KG1 (cell line): ENCODE measurements at places on chromosomes 3 and 15.

GRCh38 chr3:66481071-66482017, 19.5 kb downstream of the LRIG1 start:
- DNase-seq, result no peak

- DNase-seq, result no peak
These were observed 53.8 kb downstream of the LRRK1 start for GRCh38 chr15:100972975-100973350.

DNA sequence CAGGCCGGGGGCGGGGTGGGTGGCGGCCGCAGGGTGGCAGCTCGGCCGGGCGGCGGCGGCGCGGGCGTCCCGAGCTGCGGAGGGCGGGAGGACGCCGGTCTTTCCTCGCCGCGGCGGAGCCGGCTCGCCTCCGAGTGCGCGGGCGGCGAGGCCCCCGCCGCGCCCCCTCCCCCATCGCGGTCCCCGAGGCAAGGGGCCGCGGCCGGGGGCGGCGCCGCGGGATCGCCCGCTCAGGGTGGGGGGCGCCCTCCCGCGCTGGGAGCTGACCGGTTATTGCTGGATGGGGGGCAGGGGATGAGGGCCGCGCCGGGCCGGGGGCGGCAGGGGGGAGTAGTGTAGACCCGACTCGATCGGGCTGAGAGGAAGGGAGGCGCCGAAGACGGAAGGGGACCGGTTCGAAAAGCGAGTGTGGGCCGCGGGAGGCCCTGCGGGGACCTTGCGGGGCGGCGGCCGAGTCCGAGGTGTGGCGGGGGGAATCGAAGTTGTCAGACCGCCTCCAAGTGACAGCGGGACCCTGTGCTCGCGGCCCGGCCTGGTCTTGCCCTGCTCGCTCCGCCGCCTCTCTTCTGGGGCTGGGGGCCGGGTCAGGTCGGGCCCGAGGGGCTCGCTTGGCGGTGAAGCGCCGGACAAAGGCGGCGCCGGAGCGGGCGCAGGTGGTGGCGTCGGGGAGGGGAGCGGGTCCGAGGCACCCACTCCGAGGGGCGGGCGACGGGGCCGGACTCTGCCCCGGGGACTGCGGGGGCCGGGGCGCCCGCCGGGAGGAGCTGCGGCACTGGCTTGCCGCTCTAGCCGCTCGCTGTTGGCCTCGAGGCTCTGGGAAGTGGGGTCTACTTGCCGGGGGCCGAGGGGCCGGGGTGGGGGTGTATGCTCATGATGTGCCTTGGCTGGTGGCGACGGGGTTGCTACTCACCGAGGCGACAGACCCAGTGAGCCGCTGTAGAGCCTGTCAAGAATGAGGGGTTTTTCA, 1.1 kb downstream of the BAHD1 start:
- DNase-seq, result no peak

- no peak for DNase-seq
These were observed 1076.8 kb downstream of the TUSC7 start for GRCh38 chr3:117786349-117786748.

GRCh38 chr3:184338511-184338945, 1.1 kb downstream of the FAM131A start:
- no peak for DNase-seq

DNA sequence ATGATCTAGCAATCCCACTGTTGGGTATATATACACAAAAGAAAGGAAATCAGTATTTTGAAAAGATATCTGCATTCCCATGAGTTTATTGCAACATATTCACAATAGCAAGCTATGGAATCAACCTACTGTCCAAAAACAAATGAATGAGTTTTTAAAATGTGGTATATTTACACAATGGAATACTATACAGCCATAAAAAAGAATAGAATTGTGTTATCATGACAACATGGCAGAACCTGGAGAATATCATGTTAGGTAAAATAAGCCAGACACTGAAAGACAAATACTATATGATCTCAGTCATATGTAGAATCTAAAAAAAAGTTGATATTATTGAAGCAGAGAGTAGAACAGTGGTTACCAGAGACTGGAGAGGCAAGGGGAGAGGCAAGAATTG, 732.6 kb downstream of the MCTP2 start:
- DNase-seq, result no peak

DNA sequence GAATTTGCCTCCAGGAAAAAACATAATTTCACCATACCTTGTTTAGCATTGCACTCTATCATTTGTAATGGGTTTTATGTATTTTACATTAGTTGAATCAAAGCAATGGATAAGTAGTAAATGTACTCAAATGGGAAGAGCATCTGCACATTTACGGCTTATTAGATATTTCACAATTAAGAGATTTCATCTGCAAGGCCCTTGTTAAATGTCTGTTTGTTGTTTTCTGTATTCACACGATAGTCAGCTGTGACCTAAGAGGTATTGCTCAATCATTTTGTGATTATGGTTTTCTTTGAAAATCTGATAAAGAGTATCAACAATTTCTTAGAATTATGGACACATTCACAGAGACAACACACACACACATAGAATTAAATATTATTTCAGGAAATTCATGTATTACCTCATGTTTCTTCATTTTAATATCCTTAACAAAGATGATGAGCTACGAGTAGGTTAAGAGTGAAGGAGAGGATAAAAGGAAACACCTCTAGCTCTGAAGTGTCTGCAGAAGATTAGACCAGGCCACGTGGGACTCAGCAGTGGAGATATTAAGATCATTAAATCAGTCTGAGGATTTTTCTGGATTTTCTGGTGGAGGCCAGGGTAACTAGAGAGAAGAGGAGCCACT, 121.9 kb upstream of the POU1F1 start:
- DNase-seq, result no peak
